ENCODE measurements at places on chromosomes 4 and X.

DNA sequence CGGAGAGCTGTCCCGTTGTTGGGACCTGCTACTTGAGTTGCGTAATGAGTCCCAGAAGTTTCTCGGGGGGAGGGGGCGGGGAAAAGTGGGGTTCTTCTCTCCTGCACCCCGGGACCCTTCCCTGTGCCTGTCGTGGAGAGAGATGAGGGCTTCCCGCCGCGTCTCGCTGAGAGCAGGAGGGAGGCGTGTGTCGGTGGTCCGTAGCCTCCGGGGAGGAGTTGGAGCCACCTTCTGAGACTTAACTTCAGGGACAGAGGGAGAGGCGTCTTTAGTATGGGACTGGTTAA, 698 bp downstream of the AFF1 start:
- DNase-seq: no peak

DNA sequence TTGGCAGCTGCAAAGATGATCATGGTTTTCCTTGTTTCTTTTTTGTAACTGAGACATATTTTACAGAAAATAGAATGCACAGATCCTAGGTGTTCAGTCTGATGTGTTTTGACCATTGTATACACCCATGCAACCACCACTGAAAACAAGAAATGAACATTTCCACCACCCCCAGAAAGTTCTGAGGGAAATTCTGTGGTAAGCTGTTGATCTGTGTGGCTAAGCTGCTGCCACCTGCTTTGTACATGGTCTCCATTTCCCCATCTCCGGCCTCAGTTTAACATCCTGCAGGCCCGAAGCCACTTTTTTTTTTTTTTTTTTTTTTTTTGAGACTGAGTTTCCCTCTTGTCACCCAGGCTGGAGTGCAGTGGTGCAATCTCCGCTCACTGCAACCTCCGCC, 65.3 kb downstream of the NYX start:
- no peak for DNase-seq

GRCh38 chr4:89101256-89102161, 9.8 kb upstream of the TIGD2 start:
- no peak for DNase-seq

GRCh38 chr4:184310171-184310567, 92.5 kb upstream of the ENPP6 start:
- DNase-seq: no peak

- DNase-seq: no peak
These were observed 142.8 kb upstream of the KCNIP4 start for GRCh38 chr4:22091352-22091717.

GRCh38 chr4:73418677-73419076, 14.6 kb downstream of the ALB start:
- no peak for DNase-seq

- DNase-seq: no peak
These were observed 84.7 kb downstream of the CENPC start for GRCh38 chr4:67460574-67460973.

DNA sequence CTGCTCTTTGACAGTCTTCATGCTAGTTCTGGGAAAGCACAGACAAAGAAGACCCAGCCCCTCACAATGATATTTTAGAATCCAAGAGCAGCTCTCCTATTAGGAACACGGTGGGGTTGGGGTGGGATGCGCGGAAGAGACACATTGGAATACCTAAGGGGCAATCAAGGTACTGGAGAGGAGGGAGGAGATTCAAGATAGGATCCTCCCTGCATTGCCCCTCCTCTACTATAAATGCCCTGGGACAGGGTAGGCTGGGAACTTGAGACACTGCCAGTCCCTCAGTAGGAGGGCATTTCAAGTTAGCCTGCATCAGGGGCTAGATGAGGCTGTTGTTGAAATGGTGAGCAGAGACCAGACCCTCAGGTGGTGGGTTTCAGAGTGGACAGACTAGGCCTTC, 5.1 kb downstream of the MAGEB17 start:
- no peak for DNase-seq

GRCh38 chr4:74123065-74123728, 24.2 kb upstream of the CXCL2 start:
- peak; percentile 77 for DNase-seq

GRCh38 chrX:119478504-119478903, 10.3 kb downstream of the SLC25A5 start:
- DNase-seq: no peak

DNA sequence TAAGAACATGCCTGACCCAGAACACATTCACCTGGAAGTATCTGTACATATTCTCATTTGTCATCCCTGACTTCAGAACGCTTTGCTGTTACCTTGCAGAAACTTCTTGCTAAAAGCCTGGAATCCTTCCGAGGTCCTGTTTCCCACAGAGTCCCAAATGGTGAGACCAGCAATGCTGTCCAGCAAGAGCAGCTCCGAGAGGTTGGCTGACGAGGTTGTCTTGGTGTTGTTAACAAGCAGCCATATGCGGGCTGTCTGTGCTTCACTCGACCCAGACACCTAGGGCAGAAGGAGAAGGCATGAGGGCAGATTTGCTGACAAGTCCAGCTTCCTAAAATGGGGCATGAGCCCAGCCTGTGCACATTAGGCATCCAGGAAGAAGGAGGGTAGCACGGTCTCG, 19.3 kb downstream of the EVC2 start:
- no peak for DNase-seq

DNA sequence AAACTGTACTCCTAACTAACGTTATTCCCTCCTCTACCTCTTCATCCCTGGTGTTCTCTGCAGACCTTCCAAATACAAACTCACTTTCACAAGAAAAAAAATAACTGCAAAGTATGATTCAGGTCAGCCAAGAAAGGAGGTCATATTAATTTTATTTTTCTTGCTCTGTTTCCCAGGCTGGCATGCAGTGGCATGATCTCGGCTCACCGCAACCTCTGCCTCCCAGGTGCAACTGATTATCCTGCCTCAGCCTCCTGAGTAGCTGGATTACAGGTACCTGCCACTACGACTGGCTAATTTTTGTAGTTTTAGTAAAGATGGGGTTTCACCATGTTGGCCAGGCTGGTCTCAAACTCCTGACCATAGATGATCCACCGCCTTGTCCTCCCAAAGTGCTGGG, 156.6 kb downstream of the CHIC2 start:
- no peak for DNase-seq

GRCh38 chr4:147194114-147194513, 248.4 kb upstream of the TTC29 start:
- DNase-seq: no peak

DNA sequence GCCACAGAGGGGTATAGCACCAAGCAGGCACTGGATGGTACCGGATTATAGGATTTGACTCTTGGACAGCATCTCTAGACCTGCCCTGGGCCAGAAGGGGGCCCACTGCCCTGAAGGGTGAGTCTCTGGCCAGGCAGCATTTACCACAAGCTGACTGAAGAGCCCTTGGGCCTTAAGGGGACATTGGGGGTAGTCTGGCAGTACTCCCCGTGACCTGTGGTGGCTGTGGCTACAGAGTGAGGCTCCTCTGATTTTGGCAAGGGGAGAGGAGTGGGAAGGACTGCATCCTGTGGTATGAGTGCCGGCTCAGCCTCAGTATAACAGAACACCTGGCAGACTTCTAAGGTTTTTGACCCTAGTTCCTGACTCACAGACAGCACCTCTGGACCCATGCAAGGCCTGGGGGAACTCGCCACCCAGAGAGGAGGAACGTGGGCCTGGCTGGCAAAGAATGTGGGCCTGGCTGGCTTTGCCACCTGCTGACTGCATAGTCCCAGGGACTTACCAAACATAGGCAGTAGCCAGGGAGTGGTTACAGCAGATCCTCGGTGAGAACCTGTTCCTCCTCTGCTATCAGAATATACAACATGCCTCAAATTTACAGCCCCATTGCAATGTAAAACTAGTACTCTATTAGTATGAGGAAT, 48.1 kb downstream of the ABCB7 start:
- no peak for DNase-seq

- DNase-seq: no peak
These were observed 90.7 kb downstream of the NSUN7 start for GRCh38 chr4:40840255-40840984.

- no peak for DNase-seq
These were observed 17.7 kb upstream of the GPR34 start for GRCh38 chrX:41671082-41671481.

DNA sequence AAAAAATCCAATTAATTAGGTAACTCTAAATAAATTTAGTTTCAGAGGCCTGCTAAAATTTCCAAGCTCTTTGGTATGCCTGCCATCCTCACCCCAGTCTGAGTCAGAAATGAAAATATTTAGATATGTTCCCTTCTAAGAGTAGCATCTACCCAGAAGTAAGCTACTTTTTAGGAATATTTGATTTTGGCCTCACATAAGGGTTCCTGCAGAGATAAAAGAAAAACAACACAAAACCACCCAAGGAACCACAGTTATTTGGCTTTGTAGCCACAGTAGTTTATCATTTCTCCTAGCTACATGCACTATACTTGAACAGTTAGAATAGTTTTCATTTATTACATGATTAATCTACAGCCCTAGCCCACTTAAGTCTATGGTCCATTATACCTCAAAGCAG, 192.6 kb upstream of the FAM241A start:
- DNase-seq: no peak

DNA sequence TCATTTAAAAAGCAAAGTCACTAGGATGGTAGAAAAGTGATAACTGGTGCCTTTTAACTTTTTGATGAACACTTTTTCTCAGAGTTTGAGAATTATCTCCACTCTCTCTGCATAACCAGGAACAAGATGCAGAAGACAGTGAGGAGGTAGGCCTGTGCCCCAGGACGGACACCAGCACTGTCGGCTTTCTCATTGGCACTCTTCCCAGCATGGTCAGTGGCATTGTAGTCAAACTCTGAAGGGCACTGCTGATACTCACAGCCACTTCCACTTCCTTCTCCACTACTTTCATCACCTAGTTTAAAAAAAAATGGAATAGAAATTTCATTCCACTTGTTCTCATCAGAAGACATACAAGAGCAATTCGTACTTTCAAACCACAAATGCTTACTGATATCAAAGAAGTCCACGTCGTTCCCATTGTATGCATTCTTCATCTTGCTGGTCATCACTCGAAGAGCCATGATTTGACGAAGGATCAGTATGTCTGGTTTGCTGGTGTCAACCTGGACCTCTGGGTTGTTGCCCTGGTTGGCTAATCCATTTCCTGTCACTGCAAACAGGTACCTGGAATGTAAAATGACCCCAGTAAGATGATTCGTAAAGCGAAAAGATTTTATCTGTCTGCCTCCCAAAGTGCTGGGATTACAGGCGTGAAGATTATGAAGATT, 84.8 kb upstream of the TFDP3 start:
- DNase-seq: peak; percentile 26

DNA sequence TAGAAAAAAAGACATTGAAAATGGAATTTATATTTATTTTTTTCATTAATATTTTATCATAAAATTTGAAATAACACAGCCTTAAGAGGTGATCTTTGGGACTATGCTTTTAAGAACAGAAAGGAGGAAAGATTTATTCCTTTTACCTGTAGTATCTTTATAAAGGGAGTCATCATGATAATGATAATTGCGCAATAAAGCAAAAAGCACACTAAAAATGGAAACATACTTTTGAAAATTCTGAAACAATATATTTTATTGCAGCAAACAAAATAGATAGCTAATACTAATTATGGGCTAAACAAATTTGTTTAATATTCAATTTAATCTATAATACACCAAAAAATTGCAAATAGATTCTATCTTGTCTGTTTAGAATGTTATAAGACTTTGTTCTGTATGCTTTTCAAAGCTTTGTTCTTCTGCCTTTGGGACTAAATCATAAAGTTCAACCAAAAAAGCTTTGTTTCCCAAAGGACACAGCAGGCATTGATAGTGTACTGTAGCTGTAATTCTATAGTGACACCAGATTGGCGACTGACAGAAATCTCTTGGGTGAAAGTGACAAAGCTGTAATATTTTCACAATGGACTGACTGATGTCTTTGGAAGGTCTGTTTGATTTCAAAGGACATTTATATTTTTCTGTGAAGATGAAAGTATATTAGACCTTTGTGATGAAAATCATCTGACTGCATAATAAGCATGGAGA, 2156.6 kb upstream of the TENM3 start:
- no peak for DNase-seq

DNA sequence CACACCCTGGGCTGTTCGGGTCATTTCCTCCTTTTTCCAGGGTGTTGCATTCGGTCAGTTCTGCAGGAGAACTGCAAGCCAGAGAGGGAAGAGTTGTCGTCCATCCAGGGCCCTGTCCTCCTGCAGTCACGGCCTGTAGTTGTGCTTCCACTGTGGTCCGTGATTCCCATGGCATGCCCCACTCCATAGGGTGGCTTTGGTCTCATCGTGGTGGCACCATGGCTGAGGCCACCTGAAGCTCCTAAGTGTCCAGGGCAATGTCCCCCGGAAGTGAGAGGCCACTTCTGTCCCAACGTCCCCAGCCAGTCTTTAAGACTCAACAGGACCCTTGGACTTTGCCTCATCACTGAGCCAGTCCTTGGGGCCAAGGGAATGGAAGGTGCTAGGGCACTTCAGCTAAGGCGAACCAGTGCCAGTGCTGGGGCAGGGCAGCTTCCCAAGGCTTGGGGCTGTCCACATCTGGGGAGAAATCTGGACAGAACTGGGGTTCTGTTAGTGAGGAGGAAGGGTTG, 83.7 kb downstream of the HTRA3 start:
- DNase-seq: no peak

DNA sequence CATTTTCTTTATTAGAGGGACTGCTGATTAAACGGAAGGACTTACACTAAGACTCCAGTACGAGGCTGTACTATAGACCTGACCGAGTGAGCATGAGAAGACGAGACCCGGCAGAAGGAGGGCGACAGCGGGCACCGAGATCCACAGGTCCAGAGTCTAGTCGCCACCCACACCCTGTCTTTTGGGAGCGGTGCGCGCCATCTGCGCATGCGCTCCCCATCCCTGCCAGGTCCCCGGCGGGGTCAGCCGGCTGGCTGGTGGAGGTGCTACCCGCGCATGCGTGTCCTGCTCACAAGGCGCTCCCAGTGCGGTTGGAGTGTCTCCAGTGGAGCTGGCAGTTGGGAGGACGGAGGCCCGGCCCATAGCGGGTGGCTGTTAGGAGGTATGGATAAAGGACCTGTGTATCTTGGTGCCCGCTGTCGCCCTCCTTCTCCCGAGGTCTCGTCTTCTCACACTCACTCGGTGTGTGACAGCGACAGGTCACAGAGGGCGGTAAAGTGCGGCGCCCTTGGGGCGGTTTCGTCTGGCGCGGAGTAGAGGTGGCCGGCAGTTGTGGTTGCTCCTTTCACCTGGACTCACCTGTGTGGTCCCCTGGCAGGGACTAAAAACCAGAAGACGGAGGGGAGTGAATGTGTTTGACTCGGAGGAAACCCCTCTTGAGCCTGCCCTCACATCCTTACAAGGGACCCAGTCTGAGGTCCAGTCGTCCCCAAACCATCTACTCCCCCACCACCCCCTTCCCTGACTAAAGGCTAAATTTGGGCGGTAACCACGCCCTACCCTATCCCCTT, 7.6 kb upstream of the HSD17B10 start:
- no peak for DNase-seq

GRCh38 chr4:70747874-70748273, 26.1 kb downstream of the RUFY3 start:
- DNase-seq: no peak

GRCh38 chr4:160347197-160347596, 1244.3 kb downstream of the RAPGEF2 start:
- DNase-seq: no peak
